CD4-positive, alpha-beta T cell (primary cell): ENCODE measurements at places on chromosomes 2 and 18.

GRCh38 chr18:62937065-62937464 is 221.7 kb downstream of the PHLPP1 start:
- no peak for DNase-seq

DNA sequence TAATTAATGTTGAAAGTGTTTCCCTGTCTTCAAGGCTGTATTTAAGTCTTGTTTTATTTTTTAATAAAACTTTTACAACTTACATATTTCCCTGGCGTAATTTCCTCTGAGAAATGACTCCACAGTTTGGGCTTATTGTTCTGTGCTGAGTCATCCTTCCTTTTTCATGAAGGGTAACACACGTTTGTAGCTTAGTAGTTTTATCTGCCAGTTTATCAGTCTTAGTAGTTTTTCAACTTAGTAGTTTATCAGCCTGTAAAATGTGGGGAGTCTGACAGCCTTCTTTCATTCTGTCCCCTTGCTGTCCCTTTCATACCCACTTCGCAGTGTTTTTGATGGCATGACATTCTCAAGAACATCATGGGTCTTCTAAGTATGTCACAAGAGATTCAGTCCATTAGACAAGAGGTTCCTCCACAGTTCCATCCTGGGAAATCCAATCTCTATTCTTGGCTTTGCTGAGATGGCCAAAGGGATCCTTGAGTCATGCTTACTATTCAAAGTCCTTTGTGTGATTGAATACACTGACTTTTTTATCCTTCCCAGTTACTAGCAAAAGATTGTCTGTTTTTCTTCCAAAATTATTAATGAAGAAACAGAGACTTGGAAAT is 60.0 kb upstream of the SGPP2 start:
- DNase-seq = no peak

GRCh38 chr2:66202586-66202985 is 232.3 kb upstream of the MEIS1 start:
- no peak for DNase-seq

DNA sequence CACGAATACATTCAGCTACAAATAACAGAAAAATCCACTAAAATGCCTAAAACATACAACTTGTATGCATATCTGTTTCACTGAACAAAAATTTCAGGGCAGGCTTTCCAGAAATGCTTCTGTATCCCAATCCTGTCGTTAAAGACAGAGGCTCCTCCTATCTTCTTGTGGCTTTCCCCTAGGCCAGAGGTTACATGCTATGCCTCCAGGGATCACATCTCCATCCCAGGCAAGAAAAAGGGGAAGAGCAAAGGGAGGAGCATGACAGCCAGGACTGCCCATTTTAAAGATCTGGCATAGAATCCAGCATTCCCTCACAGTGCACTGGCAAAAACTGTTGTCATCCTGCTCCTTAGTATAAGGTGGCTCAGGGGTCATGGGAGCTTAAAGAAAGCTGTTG is 268.7 kb upstream of the SETBP1 start:
- DNase-seq = no peak

GRCh38 chr2:102803897-102804217 is 42.0 kb downstream of the TMEM182 start:
- no peak for DNase-seq

- DNase-seq = no peak
These were observed 97.6 kb downstream of the EPB41L5 start for GRCh38 chr2:120110507-120110906.

- no peak for DNase-seq
These were observed 787.9 kb upstream of the FANCL start for GRCh38 chr2:59029058-59029457.
